ENCODE measurements at places on chromosomes 2 and 18.

GRCh38 chr2:239777219-239777618, 247.9 kb downstream of the NDUFA10 start:
- DNase-seq, result no peak

- peak; percentile 90 for DNase-seq
Observed at GRCh38 chr2:171522052-171522787, at the start of gene CYBRD1. Gene CYBRD1, plus strand, starts transcription at chr2:171522474. Its CDS starts 72 bp downstream, at chr2:171522546.

DNA sequence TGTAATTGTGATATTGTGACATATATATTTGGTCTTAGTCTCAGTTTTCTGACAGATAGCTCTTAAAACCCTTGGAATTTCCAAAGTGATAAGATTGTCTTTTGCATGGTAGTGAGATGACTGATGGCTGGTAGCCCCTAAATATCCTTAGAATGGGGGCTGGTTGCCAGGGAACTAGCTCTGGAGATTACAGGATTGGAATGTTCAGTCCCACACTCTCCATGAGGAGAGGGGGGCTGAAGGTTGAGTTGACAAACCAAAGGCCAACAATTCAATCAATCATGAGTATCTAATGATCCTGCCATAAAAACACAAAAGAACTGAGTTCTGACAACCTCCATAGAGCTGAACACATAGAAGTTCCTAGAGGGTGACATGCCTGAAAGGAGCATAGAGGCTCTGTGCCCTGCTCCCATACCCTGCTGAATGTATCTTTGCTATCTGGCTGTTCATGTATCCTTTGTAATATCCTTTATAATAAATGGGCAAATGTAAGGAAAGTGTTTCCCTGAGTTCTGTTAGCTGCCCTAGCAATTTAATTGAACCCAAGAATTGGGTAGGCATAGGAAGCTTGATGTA, 1680.3 kb upstream of the PIK3C3 start:
- no peak for DNase-seq

- DNase-seq, result no peak
Observed at GRCh38 chr2:142741764-142742269, 135.6 kb upstream of the KYNU start.

All from iris pigment epithelial cell (primary cell).